Stimulated activated CD4-positive, alpha-beta T cell treated with anti-CD3 and anti-CD28 coated beads, TNF-alpha, amount 100 ng/mL, for 4 hours (primary cell): ENCODE measurements at places on chromosomes 7 and 10.
A peak's percentile ranks its signal among the peaks of the same experiment; 100 is the strongest.

- DNase-seq: peak; percentile 14
These were observed 846 bp upstream of the ZNF775 start for GRCh38 chr7:150378115-150378852.

DNA sequence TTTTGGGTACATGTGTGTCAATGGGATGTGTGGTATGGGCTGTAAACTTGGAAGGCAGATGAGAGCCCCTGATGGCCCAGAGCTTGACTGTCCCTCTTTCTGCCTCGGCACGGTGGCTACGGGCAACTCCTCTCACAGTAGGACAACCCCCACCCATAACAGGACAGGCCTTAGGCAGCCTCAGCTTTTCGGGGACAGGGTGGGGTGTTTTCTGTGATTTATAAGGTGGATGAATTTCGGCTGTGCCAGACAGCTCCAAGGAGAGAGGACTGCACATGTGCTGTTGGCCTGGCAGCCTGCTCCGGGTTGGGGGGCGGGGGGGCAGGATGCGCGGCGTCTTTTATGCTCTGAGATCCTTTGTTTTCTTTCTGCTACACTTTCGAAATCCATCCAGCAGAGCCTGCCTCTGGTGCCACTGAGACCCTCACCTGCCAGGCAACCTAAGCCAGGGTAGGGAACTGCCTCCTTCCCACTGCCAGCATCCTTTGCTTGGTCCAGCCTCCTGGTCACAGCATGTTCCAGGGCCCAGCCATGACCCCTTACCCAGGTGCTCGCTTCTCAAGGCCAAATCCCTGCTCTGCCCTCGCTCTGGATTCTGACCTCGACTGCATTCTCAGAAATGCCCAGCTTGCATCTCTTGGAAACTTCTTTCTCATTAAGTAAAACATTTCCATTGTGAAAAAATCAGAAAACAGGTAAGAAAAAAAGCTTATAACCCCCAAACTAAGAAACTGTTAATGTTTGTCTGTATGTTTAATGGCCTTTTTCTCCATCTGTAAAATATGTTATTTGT, 15.4 kb upstream of the BTBD16 start:
- DNase-seq: no peak

- DNase-seq: no peak
These were observed 134.3 kb downstream of the CFAP58 start for GRCh38 chr10:104487794-104488438.

DNA sequence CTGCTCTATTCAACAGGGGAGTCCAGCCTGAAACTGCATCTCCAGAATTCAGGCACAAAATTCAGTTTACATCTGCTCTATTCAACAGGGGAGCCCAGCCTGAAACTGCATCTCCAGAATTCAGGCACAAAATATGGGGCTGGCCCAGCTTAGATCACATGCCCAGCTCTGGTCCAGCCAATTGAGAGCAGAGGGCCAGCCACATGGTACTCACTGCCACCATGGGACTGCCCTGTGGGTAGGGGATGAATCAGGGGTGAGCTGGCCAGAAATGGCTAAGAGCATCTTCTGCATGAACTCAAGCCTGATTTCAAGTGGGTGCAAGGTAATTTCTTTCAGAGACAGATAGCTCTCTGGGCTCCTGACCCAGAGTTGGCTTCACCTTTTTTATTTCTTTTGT, 156.6 kb upstream of the LYZL2 start:
- DNase-seq: no peak

DNA sequence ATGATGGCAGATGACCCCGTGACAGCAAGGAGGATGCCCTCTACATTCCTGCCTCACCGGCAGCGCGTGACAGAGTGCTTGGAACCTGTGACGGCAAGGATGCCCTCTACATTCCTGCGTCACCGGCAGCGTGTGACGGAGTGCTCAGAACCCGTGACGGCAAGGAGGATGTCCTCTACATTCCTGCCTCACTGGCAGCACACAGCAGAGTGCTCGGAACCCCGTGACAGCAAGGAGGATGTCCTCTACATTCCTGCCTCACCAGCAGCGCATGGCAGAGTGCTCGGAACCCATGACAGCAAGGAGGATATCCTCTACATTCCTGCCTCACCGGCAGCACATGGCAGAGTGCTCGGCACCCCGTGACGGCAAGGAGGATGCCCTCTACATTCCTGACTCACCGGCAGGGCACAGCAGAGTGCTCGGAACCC, 231.0 kb downstream of the DIP2C start:
- DNase-seq: no peak

- DNase-seq: no peak
These were observed 76.4 kb downstream of the WDR37 start for GRCh38 chr10:1132584-1132983.

DNA sequence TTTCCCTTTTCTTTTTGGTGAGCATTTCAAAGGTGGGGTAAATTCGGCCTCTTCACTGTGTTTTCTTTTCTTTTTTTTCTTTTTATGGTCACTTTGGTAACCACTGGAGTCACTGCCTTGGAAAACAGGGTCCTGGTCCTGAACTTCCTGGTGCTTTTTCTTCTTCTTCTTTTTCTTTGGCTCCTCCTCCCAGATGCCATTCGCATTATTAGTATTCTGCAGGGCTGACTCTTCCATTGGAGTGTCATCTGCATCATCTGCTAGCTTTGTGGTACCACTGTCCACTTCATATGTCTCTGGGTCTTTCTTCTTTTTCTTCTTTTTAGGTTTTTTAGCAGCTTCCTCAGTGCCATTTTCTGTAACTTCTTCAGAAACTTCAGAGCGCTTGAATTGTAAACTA, 10.5 kb downstream of the POLR1F start:
- no peak for DNase-seq

DNA sequence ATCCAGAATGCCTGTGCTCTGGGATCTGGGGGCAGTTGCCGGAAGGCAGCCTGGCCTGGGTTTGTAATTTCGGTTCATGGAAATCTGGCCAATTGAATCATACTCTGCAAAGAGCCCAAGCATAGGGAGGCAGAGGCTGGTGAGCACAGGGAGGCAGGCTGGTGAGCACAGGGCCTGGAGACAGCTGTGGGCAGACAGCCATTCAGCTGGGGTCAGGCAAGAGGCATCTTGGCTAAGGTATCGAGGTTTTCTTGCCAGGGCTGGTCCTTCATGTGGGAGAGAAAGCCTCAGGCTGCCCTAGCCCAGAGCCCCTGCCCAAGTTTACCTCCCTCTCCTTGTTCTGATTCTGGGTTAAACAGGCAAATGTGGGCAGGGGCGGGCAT, 63.7 kb upstream of the BAIAP2L1 start:
- DNase-seq: no peak

- no peak for DNase-seq
These were observed 120.3 kb downstream of the LMBR1 start for GRCh38 chr7:156772725-156773124.

- DNase-seq: no peak
These were observed 16.0 kb downstream of the PTPN12 start for GRCh38 chr7:77553123-77553522.
